PC-9 (cell line): ENCODE measurements at places on chromosomes 3 and 15. TPM values are rescaled to one million over a fixed set of nuclear protein-coding genes. Genes with fewer than 3 reads are reported as not detected.

The PTX3 gene
- total RNA-seq: 0.59 and 1.1 TPM in 2 replicates

The ZNF106 gene
- 60.1 and 73.4 TPM in 2 replicates for total RNA-seq

The C3orf49 gene
- not detected in 2 replicates for total RNA-seq

DNA sequence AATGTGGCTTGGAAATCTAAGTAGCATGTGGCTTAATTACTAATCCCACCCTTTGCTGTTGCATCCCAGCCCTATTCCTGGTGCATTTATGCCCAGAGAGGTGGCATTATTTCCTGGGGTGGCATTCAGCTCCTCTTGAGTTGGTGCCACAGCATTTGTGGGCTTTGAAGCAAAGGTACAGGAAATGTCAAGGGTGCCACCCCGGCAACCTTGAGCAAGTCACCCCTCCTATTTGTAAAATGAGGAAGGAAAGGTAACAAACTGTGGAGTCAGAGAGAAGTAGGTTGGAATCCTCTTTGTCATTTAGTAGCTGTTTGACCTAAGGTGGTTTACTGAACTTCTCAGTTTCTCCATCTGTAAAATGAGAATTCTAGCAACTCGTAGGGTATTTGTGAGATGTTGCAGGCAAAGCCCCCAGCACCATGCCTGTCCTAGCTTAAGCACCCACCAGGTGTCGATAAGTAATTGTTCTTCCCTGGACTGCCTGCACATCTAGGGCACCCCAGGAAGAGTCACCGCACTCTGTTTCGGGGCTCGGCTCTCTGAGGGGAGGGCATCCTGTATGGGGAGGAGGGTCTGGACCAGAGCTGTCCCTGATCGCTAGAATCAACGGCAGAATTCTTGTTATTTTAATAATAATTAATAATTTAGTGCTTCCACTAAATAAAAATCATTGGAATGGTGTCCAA is 17.1 kb downstream of the ISG20 start:
- no peaks in the 10 kb centered on the region for H3K27me3 ChIP-seq
- H3K4me1 ChIP-seq: peaks cover 21% of the 10 kb centered on the region
- H3K4me3 ChIP-seq: no peak overlapping the region
- no peak overlapping the region for H3K27ac ChIP-seq

- peaks cover 47% of the 10 kb centered on the region for H3K4me1 ChIP-seq
- peak; percentile 34 for DNase-seq
- H3K36me3 ChIP-seq: no peaks in the 10 kb centered on the region
- H3K27ac ChIP-seq: peak overlapping the region; percentile 85; the same call in 1 of the 2 replicates
These were observed 36.6 kb downstream of the OSTN start for GRCh38 chr3:191235331-191236314.

GRCh38 chr3:159928666-159929065 is 60.0 kb upstream of the IL12A start:
- peak overlapping the region; percentile 94 for H3K27ac ChIP-seq
- no peaks in the 10 kb centered on the region for H3K27me3 ChIP-seq
- peak overlapping the region; percentile 27; the same call in 1 of the 2 replicates for H3K4me3 ChIP-seq
- H3K36me3 ChIP-seq: no peaks in the 10 kb centered on the region

- H3K27me3 ChIP-seq: no peaks in the 10 kb centered on the region
- peak overlapping the region; percentile 63 for H3K27ac ChIP-seq
- peaks cover 16% of the 10 kb centered on the region for H3K4me1 ChIP-seq
These were observed 28.0 kb upstream of the VGLL4 start for GRCh38 chr3:11671648-11672100.

GRCh38 chr15:23516866-23517265 is 48.6 kb upstream of the MKRN3 start:
- no peak overlapping the region for H3K4me3 ChIP-seq
- H3K36me3 ChIP-seq: no peaks in the 10 kb centered on the region
- H3K27ac ChIP-seq: no peak overlapping the region
- peaks cover 3% of the 10 kb centered on the region; the same call in 1 of the 2 replicates for H3K27me3 ChIP-seq
- no peak for DNase-seq

- H3K27ac ChIP-seq: no peak overlapping the region
- H3K4me1 ChIP-seq: no peaks in the 10 kb centered on the region
- no peaks in the 10 kb centered on the region for H3K36me3 ChIP-seq
- no peak for DNase-seq
- no peak overlapping the region for H3K4me3 ChIP-seq
These were observed 875 bp downstream of the GAP43 start for GRCh38 chr3:115624029-115624741.

DNA sequence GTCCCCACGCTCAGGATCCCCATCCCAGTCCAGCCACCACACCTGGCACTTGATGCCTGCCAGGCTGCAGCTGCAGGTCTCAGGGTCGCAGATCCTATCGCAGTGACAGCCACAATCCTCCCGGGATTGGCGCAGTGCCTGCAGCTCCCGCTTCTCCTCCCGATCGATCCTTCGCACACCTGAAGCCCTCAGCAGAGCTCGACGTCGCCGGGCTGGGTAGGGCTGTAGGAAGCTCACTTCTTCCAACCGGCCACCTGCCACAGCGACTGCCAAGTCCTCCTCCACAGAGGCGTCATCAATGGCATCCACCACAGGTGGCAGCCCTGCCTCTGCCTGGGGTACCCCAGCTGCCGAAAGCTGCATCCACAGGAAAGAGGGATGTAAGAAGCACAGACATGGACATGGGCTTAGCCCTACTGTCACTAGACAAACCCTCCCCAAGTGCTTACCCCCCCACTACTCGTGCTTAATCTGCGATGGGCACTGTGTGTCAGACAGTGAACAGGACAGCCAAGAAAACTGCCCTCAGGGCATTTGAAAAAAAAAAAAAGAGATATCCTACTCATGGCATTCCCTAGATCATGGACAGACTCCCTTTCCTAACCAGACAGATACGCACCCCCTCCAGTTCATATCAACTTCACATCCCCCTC is 9.2 kb downstream of the CSRNP1 start:
- DNase-seq: no peak
- H3K4me1 ChIP-seq: peaks cover 80% of the 10 kb centered on the region
- no peaks in the 10 kb centered on the region for H3K36me3 ChIP-seq
- H3K4me3 ChIP-seq: no peak overlapping the region
- no peaks in the 10 kb centered on the region for H3K27me3 ChIP-seq
- H3K27ac ChIP-seq: no peak overlapping the region

- H3K4me1 ChIP-seq: no peaks in the 10 kb centered on the region
- peaks cover 12% of the 10 kb centered on the region; the same call in 1 of the 2 replicates for H3K27me3 ChIP-seq
- H3K36me3 ChIP-seq: no peaks in the 10 kb centered on the region
- no peak overlapping the region for H3K4me3 ChIP-seq
- H3K27ac ChIP-seq: no peak overlapping the region
- no peak for DNase-seq
These were observed 153.8 kb downstream of the EBLN2 start for GRCh38 chr3:73215281-73215680.

GRCh38 chr3:20924646-20925385 is 738.8 kb upstream of the SGO1 start:
- no peaks in the 10 kb centered on the region for H3K36me3 ChIP-seq
- no peak overlapping the region for H3K4me3 ChIP-seq
- no peaks in the 10 kb centered on the region for H3K27me3 ChIP-seq
- H3K27ac ChIP-seq: no peak overlapping the region

GRCh38 chr3:116030131-116030850 is 407.0 kb downstream of the GAP43 start:
- DNase-seq: no peak
- H3K27ac ChIP-seq: no peak overlapping the region
- no peaks in the 10 kb centered on the region for H3K4me1 ChIP-seq
- H3K4me3 ChIP-seq: no peak overlapping the region

- H3K27ac ChIP-seq: no peak overlapping the region
- H3K36me3 ChIP-seq: no peaks in the 10 kb centered on the region
- H3K4me1 ChIP-seq: no peaks in the 10 kb centered on the region
- no peaks in the 10 kb centered on the region for H3K27me3 ChIP-seq
- no peak for DNase-seq
- H3K4me3 ChIP-seq: no peak overlapping the region
These were observed 83.2 kb downstream of the DZIP3 start for GRCh38 chr3:108672701-108673100.
